ENCODE measurements at places on chromosomes 4 and X.

GRCh38 chr4:149047368-149047767, 605.2 kb upstream of the NR3C2 start:
- no peak for DNase-seq

GRCh38 chr4:123559955-123560871, 163.6 kb downstream of the SPRY1 start:
- DNase-seq = no peak

GRCh38 chr4:122764071-122764820, 31.7 kb downstream of the BBS12 start:
- DNase-seq = no peak

DNA sequence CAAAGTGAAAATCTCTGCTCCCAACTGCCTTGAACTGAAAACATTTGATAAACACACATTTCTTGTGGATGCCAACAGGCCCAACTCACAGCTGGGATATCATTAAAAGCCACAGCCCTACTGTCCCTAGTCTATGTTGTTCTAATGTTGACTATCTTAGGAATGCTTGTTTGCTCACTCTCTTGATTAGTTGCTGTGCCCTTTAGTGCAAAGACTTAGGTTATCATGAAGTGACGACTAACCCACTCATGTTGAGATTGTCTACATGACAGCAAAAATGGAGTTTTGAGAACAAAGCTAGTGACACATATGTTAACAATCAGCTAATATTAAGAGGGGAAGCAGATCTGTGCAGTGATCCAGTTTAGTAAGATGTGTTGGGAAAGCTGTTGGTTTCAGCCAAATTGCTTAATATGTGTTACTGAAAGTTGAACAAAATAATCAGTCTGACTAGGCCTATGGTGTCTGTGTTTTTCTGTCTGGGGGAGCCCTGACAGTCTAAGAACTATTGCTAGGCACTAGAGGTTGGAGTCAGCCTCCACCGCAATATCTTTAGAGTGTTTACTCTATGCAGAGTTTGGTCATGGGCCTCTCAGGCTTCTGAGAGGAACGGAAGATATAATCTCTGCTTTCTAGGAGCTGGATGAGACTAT, 125.5 kb downstream of the ATG4A start:
- DNase-seq = no peak

DNA sequence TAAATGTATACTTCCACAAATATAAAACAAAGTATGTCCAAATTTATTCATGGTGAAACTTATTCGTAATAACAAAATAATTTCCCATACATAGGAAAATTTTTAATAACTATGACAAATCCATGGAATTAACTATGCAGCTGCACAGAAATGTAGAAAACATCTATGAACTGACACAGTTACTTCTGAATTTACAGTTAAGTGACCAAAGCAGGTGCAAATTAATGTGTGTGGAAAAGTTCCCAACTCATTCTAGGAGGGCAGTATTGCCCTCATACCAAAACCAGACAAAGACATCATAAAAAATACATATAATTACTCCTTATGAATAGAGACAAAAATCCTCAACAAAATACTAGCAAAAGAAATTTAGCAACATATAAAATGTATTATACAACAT, 12.5 kb downstream of the LDOC1 start:
- no peak for DNase-seq

DNA sequence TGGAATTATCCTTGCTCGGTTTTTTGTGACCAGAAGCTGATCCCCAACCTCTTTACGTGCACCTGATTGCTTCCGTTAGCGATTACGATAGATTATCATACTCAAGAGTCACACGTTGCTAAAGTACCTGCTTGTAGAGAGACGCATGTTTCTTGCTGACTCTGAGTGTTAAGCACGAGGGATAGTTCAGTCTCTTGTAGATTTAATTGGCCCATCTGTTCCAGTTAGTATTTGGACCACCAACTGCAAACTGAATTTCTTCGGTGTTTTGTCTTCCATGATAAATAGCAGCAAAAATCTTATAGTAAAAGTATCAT, 516 bp upstream of the COX18 start:
- no peak for DNase-seq

GRCh38 chr4:177778623-177779022, 336.4 kb upstream of the AGA start:
- DNase-seq = no peak

DNA sequence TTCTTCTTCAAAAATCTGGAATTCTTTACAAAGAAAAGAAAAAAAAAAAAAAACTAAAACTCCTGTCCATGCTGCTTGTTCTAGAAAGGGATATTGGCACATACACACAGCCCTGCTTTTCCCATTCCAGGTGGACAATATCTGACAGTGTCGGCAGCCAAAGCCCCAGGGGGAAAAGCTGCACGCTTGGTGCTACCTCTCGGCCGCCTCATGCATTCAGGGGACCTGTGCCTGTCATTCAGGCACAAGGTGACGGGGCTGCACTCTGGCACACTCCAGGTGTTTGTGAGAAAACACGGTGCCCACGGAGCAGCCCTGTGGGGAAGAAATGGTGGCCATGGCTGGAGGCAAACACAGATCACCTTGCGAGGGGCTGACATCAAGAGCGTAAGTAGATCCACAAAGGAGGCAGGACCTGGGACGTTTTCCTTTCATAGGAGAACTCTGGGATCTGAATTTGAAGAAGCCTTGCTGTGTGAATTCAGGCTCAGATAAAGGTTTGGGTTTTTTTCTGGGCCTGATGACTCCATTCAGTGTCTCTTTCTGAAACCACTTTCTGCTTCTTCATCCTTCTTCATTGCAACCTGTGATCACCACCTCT, 71.9 kb downstream of the NPNT start:
- no peak for DNase-seq

Data from hematopoietic multipotent progenitor cell treated with erythropoietin and hydrocortisone succinate and interleukin-3 and kit ligand, for 15 days (in vitro differentiated cells).